ENCODE measurements at places on chromosomes 11 and 22.

- peak; percentile 73 for DNase-seq
Observed at GRCh38 chr22:39622881-39623367, 52.4 kb downstream of the CACNA1I start.

DNA sequence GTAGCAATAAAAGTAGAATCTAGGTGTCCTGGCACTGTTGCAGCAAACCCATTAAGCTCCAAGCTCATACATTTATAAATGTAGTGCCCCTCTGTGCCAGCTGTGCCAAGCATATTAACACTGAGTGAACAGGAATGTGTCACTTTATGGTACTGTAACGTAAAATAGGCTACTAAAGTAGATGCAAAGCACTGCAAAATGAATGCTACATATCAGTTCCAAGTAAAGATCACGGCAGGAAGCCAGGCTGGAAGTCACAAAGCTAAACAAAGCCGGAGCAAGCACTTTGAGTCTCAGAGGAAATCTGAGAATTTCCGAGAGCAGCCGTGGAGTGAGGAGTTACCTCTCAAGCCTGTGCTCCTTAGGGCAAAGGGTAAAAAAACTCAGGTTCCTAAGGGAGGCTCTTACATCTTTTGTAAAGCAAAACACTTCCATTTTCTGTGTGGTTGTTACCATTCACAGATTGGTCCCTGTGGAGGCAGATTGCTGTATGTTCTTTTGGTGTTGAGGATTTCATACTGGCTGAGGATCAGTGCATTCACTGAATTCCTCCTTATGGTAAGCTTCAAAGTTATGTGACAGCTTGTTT lies 85.7 kb downstream of the WNT11 start:
- no peak for DNase-seq

- DNase-seq, result no peak
Observed at GRCh38 chr11:78291503-78292108, 102.9 kb downstream of the USP35 start.

DNA sequence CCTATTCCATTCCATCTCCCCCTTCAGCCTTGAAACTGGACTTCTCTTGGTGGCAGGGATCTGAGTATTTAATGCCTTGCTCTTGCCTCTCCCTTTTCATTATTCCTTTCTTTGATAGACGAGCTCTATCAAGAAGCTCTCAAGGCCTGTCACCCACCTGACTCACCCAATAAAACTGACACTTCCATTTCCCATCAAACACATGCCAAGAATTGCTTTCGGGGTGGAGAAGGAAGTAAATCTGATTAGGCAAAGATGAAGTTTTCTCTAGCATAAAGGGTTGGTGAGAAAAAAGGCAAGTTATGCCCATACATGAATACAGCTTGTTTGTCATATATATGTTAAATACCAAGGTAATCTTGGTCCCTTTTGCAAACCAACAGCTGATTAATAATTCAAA lies 34.9 kb upstream of the MYEOV start:
- no peak for DNase-seq

DNA sequence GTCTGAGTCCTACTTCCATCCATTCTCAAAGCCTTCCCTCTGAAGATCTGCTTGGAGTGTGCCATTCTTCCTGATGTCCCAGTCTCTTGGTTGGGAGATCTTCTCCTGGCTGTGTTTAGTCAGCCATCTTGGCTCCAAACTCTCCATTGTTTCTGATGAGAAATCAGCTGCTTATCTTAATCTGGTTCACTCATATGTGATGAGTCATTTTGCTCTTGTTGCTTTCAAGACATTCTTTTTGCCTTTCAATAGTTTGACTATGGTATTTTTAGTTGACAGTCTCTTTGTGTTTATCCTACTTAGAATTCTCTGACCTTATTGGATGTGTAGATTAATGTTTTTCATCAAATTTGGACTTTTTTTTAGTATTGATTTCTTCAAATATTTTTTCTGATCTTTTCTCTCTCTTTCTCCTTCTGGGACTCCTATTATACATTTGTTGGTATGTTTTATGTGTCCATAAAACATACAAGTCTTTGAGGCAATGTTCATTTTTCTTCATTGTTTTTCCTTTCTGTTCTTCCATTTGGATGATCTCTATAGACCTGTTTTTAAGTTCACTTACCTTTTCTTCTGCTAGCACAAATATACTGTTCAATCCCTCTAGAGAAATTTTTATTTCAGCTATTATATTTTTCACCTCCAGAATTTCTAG lies 77.2 kb upstream of the CLPB start:
- DNase-seq, result no peak

DNA sequence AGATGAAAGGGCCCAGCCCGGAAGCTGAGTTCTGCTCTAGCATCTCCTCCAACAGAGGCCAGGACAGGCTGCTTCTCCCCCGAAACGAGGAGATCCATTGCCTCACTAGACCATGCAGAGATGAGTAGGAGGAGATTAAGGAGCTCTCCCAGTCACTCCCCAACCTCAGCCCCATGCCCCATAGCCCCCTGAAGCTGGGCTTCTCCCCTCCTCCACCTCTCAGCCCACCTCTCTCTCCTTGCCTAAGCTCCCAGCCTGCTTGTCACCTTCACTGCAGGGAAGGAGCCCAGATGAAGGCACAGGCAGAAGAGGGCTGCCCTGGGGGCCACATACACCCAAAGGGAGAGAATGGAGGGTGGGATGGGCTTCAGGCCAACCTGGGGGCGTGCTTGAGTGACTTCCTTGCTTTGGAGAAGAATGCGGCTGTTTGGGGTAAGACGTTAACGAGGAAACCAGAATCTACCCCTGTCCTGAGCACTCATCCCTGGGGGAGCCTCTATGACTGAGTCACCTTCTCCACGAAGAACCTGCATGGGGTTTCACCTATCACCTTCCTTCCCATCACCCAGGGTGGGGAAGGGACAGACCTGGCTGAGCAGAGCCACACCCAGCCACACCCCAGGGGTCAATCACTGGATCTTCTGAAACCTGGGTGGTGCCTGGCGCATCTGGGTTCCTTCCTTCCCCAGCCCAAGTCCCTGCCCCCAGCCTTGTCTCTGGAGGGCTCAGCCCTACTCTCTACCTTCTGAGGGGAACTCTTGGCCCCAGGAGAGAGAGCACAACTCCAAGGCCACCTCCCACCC lies 11.6 kb upstream of the GNAZ start:
- DNase-seq, result no peak

GRCh38 chr11:19243613-19244012 lies 2.9 kb upstream of the E2F8 start:
- no peak for DNase-seq

DNA sequence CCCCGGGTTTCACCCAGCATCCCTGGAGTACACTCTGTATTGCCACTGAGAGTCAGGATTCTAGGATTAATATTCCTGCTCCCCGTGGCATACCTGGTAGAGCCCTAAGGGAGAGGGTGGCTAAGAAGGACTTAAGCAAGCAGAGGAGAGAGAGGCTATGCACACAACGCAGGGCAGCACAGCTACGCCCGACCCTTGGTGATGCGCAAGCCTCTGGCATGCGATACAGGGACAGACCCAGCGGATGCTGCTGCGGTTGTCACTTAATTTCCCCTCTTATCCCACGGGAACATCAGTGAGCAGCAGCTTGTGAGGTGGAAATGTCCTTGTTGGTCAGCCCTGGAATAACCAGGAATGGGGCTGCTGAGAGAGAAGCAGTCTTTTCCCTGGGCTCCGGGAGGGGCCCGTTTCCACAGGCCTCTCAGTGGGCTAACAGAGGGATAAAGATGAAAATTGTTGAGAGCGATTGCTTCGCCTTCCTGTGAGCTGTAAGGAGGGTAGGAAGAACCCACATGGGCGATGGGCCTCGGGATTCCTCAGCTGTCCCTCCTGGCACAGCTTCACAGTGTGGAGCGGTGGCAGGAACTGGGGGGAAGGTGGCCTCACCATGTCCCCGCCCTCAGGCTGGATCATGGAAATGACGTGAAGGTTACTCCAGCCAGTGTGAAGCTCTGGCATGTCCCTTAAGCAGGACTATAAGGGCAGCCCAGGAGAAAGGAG lies 48.4 kb upstream of the RAB1B start:
- DNase-seq, result no peak

- DNase-seq, result no peak
Observed at GRCh38 chr11:129295746-129296145, 79.9 kb upstream of the BARX2 start.

GRCh38 chr11:93209466-93209865 lies 11.7 kb upstream of the SLC36A4 start:
- no peak for DNase-seq

DNA sequence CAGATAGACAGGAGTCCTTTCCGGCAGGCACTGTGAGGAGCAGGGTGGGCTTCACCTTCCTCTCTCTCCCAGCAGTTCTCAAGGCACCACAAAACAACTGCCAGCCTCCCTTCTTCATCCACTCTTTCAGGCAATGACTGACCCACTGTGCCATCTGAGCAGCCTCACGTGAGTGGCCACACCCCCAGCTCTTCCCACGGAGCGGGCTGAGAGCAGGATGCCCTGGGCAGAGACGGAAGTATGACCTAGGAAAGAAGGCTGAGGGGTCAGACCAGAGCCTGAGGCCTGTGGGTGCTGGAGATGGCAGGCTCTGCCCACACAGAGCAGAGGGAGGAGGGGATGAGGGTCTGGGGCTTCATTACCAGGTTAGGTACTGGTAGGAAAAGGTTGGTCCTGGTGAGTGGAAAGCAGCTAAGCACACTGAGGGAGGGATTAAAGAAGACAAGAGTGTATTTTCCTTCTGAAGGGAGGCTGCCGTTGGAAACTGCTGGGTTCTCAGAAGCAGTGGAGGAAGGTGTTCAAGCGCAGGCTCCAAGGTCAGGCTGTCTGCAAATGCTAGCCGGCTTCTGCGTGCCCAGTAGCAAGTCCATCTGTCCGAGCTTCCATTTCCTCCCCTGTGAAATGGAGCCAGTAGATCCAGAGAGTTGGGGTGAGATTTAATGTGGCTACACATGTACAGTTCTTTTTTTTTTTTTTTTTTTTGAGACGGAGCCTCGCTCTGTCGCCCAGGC lies 4.6 kb downstream of the NLRP6 start:
- no peak for DNase-seq

- no peak for DNase-seq
Observed at GRCh38 chr11:118896921-118897591, 13.4 kb downstream of the CXCR5 start.

- DNase-seq, result no peak
Observed at GRCh38 chr11:34464591-34465051, 25.9 kb downstream of the CAT start.

- DNase-seq, result no peak
Observed at GRCh38 chr11:78241475-78241874, 52.8 kb downstream of the USP35 start.

DNA sequence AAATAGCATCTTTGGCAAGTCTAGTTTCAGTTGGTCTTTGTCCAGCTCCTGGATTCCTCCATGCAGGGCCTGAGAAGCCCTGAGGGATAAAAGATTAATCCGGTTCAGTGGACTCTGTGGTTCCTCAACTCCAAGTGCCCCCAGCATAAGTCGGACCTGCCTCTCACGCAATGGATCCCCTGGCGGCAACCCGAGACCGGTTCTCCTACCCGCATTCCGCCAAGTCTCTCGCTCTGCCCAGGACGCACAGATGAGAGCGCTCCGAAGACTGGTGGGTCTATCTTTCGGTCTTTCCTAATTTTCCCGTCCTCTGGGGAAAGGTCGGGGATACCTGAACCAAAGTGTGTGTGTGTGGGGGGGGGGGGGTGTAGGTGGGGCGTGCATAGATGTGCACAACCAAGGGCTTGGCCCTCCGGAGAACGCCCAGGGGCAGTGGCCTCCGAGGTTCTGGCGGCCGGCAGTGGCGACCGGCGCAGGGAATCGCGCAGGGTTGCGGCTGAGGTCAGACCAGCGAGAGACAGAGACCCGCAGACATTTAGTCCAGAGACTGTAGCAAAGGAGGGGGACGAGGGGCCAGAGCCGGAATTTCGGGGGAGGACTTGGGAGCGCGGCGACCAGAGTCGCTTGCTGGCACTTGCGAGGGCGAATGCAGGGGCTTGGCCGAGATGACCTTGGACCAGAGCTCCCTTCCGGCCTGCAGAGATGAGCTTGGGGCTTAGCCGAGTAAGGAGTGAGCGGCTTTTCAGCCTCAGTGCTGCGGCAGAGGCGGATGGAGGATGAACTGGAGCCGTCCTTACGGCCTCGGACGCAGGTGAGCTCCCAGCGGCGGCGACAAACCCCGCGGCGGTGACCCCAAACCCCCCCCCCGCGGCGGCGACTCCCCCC lies 712 bp upstream of the SLC2A11 start:
- DNase-seq, result no peak

GRCh38 chr11:45451766-45452440 lies 165.8 kb upstream of the SYT13 start:
- DNase-seq, result no peak

- no peak for DNase-seq
Observed at GRCh38 chr11:111310723-111311122, 12.4 kb downstream of the POU2AF3 start.

- DNase-seq, result no peak
Observed at GRCh38 chr11:9144828-9145227, 53.4 kb upstream of the SCUBE2 start.

- DNase-seq, result peak; percentile 87
Observed at GRCh38 chr11:747158-748006, at the start of gene TALDO1. Gene TALDO1, plus strand, starts transcription at chr11:747464. Its CDS starts 18 bp downstream, at chr11:747482.

- DNase-seq, result no peak
Observed at GRCh38 chr11:126748793-126749192, 251.8 kb downstream of the KIRREL3 start.

GRCh38 chr11:4979036-4979435 lies 15.6 kb upstream of the OR51L1 start:
- DNase-seq, result no peak

DNA sequence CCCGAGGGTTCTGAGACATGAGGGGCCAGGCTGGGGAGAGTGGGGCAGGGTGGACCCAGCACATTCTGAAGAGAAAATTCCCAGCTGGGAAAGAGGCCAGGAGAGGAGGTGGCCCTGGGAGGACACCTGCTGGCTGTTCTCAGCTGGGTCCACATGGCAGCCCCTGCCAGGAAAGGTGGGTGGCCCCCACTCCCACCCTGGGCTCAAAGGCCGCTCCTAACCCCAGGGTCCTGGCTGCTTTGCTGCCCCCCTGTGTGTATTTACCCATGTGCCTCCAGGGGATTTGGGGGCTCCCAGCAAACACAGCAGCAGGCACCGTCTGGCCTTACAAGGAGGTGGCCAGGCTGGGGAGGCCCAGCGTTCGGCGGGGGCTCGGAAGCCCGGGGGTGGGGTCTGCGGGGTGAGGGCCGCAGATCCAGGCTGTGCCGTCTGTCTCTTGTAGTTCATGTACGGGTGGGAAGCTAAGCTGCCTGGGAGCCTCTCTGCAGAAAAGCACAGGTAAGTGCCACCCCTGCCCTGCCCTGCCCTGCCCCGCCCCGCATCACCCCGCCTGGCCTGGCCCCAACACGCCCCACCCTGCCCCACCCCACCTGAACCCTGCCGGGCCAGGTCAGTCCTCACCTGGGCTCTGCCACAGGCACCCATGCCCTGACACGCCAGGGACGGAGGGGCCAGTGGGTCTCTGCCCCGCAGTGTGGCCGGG lies 10.6 kb downstream of the MUC5B start:
- no peak for DNase-seq

DNA sequence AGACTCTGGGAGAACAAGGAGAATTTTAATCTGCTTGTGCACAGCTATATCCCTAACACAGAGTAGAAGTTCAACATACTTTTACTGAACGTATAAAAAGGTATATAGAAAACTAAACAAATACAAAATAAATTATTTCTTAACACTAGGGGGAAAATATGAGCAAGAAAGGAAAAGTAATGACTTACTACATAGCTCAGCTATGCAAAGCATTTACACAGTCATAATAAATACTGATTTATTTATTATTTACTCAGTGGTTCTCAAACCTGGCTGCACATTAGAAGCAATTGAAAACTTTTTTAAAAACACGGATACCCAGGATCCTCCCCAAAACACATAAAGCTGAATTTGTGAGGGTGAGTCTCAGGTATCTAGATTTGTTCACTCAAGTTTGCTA lies 182.5 kb downstream of the TTC28 start:
- DNase-seq, result no peak

All from stimulated activated CD4-positive, alpha-beta T cell treated with anti-CD3 and anti-CD28 coated beads, Interleukin-4, amount 100 ng/mL, for 1 hour (primary cell).